ENCODE measurements at places on chromosomes 1 and 21.

- DNase-seq, result peak; percentile 70
Measured at GRCh38 chr1:203306089-203306964, 1.0 kb downstream of the BTG2 start.

DNA sequence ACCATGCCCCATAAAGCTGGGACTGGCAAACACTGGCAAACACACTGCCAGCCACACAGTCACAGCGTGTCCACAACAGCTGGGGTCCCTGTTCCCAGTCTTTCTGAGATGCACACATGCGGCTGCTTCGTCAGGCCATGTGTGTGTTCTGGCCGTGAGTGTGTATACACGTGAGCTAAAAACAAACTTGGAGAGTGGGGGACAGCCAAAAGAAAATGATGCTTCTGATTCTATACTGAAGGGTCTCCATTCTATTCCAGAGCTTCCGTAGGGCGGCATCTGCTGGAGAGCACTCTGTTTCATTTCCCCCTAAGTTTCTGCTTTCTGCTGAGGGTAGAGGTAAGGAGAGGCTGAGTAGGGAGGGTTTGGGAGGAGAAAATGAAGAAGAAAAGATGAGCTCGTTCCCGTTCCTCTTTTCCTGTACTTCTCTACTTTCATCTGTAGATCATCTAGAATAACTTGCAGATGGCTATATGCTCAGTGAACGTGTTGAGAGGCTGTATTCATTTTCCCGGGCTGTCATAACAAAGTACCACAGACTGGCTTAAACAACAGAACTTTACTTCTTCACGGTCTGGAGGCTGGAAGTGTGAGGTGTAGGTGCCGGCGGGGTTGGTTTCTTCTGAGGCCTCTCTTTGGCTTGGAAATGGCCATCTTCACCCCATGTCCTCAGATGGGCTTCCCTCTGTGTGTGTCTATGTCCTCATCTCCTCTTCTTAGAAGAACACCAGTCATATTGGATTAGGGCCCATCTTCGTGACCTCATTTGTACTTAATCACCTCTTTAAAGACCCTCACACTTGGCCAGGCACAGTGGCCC lies 151.6 kb downstream of the TOMM20 start:
- no peak for DNase-seq

DNA sequence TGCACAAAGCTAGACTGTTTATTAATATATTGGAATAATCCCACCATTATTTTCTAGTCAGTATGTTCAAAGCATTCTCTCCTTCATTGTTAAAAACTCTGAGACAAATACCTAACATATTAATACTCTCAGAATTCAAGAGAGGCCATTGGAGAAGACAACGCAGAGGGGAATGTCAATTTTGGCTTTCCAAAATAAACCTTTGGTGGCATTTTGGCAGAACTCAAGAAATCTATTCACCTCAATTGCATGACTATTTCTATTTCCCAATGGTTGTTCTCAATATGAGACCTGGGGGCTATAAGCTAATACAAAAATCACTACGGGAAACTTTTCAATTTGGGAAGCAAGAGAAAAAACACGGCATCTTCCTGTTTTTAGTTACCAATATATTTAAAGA lies 58.5 kb downstream of the RUSC1 start:
- DNase-seq, result no peak

DNA sequence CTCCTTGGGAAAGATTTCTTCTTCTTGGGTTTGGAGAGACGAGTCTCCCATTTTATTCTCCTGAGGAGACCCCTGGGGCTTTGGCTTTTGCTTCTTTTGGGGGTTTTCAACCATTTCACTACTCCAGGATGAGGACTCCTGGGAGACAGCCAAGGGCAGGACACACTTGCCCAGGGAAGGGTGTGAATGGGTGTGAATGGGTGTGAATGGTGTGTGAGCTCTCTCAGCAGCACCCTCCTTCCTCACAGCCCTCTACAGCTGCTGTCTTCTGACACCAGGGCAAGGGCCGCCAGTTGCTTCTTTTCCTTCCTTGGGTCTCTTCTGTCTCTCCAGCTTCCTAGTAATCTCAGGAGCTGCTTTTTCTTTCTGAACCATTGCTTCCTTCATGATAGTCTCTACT lies 24.2 kb downstream of the KIF17 start:
- no peak for DNase-seq

GRCh38 chr1:55203064-55203463 lies 12.1 kb downstream of the USP24 start:
- DNase-seq, result no peak

DNA sequence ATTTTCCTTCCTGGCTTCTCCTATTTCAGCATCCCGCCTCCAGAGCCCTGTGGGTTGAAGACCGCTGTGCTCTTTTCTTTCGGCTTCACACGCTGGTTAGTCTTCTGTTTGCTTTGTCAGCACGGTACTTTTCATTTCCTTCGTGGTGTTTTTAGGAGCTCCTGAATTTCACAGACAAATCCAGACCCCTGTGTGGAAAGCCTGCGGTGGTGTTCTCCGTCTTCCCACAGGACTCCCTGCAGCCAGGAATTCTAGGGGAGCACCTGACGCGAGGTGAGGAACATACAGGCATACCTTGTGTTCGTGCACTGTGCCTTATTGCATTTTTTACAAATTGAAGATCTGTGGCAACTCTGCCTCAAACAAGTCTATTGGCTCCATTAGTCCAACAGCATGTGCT lies 210.2 kb upstream of the MAP1LC3C start:
- no peak for DNase-seq

DNA sequence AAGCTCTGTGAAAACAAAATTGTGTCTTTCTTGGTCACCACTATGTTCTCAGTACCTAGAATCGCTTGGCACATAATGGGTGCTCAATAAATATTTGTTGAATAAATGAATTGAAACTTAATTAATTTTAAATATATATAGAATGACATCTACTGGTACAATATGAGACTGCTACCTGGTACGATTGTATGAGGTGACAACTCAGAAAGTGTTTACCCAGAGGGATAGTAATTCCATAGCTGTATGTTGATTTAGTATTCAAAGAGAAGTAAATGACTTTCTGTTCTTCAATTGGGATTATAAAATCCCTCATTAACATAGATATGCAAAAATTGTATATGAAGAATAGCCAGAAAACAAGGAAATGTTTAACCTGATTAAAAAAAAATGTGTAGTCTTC lies 128.7 kb downstream of the RPS6KC1 start:
- no peak for DNase-seq

DNA sequence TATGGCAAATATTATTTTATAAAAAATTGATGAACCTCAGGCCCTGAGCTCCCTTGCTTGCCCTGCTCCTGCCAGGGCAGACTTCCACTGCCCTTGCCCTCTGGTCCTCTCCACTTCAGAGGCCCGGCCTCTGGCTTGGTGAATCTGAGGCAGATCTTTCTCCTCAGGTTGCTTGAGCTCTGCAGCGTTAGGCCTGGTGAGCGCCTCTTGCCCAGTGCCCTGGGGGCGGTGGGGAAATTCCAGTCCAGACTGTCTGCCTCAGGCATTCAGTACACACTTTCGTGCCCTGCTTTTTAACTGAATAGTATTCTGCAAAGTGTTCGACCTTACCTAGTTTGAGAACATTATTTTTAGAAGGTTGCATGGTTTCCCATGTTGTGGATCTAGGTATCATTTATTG lies 98.2 kb downstream of the PCBP3 start:
- DNase-seq, result no peak

GRCh38 chr1:19204446-19205266 lies 5.4 kb downstream of the UBR4 start:
- no peak for DNase-seq

All from BJ (cell line).